ENCODE measurements at places on chromosomes 11 and 22.

- DNase-seq: no peak
These were observed 3.6 kb upstream of the WT1 start for GRCh38 chr11:32438866-32439489.

DNA sequence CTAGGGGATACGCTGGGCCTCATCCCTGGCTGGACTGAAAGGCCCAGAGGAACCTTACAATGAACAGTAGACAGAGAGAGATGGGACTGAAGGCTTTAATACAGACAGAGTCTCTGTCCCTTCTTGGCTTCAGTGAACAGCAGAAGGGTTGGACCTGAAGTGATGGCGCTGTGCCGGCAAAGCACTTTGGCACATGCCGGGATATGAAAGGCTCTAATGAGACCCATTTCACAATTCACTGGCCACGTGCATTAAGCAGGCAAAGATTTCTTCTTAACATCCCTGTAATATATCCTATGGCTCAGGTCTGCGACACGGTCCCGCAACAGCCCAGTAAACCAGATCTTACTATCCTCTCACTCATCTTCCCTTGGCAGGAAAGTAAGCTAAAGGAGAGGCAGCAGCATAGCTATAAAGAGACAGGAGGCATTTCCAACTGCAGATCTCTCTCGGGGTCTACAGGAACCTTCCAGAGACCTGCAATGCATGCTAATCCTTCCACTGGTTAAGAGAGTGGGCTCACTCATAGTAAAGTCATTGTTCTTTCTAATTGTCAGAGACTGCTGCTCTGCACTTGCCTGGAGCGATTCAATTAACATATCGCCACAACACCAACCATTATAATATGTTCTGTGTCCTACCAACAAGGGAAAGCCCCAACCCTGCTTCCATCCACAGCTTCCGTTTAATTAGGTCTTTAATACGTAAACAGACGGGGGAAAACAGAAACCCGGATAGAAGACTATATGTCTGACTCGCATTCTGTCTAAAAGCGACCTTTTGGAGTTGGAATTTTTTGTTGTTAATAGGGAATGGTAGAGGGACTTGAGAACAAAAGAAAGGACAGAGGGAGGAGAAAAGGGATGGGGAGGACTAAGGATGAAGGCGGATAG lies 1179.0 kb downstream of the LRRC4C start:
- DNase-seq: no peak

DNA sequence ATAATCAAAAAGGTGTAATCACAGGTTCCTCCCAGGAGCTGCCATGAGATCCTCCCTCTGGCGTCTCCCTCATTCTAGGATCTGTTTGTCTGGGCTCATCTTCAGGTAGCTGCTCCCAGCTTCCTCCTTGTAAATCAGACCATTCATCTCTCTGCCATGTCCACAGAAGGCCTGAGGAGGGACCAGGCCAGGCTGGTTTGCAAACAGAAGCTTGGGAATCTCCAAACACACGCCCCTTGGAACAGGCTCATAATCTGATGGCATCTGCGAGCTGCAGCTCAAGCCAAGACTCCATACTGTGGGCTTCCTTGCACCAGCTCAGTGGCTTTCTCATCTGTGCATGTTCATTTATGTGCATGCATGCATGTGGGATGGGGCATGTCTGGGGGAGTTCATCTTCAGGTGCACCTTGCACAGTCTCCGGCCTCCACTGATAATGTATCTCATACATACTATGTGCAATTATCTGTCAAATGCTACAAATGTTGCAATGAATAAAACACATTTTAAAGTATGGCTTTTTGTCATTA lies 134.9 kb downstream of the NXPE2 start:
- no peak for DNase-seq

DNA sequence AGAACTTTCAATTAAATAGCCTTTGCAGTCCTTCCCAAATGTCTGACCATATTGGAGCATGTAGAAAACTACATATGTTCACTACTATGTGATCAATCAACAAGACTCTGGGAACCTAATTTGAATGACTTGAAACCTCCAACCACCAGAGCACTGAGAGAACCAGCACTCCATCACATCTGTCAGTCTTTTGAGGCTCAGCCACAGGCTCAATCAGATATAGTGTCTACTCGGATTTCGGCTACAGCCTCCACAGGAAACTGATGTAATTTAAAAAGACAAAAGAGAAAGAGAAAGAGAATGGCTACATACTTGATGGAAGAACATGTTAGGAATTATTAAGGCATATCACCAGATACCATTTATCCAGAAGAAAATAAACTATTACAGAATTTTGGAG lies 859.0 kb downstream of the FAM181B start:
- DNase-seq: no peak

DNA sequence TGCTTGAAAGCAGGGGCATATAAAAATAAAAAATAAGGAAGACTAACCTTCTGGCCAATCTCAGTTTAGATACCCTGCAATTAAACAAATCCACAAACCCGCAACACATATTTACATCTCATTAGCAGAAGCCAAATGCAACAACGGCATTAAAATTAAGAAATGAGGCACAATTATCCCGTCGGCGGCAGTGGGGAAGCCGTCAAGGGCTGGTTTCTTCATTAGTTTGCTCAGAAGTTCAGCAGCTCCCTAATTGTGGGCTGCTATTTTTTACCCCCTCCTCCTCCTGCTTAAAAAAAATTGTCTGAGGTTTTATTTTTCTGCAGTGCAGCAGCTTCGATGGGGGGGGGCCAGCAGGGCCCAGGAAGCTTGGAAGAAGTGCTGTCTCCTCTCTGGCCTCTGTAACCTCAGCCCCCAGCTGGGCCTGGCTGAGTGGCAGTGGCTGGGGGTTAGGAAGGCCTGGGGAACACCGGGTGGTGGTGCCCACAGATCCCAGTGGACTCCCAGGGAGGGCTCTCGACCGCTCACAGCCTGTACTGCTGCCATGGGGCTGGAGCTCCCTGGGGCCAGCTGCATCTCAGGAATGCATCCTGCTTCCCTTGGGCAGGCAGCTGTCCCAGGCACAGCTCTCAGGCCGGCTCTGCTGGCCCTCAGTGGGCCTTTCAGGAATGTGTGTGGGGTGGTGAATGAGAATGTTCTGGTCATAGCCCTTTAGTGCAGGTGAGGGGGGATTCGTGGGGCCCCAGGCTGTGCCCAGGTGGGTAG lies 148.7 kb upstream of the B3GAT1 start:
- no peak for DNase-seq

DNA sequence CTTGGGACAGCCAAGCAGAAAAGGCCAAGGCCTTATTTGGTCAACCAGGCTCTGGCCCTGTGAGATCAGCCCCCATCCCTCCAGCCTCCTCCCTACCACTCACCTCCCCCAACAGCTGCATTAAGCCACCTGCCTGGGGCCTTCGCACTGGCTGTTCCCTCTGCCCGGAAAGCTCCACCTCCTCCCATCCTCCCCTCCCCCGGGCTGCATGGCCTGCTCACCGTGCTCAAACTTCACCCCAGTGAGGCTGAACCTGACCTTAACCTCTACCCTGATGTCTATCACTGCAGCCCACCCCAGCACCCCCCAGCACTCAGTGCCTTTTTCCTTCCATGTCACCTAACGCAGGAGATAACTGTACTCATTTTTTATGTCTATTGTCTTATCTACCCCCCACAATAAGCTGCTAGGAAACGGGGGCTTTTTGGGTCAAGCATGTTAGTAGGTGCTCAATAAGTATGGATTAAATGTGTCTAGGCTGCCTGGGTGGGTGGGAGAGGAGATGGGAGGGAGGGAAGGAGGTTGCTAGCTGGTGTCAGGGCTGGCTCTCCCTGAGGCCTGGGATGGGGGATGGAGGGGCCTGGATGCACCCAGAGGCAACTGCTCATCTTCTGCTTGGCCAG lies 912 bp downstream of the PTPRCAP start:
- peak; percentile 44 for DNase-seq

- no peak for DNase-seq
These were observed 57.7 kb upstream of the ISX start for GRCh38 chr22:35008213-35008612.

- DNase-seq: no peak
These were observed 13.7 kb downstream of the TBC1D22A start for GRCh38 chr22:46775850-46776826.

DNA sequence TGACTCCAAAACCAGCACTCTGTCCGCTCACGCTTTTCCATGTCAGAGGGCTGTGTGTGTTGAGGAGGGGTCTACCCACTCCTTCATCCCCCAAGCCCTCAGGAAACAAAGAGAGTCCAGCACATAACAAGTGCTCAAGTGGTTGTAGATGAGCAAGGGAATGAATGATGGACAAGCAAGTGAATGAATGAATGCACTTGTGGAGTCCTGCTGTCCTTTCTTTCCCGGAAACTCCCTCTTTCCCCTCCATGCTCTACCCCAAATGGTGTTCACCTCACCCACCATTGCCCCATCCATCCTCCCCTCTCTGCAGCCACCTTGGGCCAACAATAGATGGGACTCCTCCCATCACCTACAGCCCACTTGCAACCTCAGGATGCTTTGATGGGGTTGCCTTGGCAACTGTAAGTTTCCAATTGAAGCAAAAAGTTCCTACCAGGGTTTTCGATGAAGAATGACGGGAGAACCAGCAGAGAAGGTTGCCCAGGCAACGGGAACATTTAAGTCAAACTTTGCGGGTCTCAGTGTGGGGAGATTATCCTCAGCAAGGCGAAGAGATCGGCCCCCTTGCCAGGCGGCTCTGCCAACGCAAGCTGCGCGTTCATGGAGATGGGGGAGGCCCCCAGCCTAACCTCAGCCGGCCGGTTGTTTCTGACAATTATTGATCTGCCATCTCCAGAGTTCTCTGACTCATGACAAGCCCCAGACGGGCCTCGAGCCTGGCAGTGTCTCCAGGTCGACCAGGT lies 51.1 kb downstream of the MCM5 start:
- DNase-seq: no peak

- no peak for DNase-seq
These were observed at the start of gene RAB38 for GRCh38 chr11:88174709-88175568. Gene RAB38, minus strand, starts transcription at chr11:88175443. Its CDS starts 59 bp downstream, at chr11:88175384.

- DNase-seq: no peak
These were observed 68.0 kb downstream of the PGR start for GRCh38 chr11:101061606-101062005.

GRCh38 chr22:22678970-22679369 lies 34.6 kb downstream of the GGTLC2 start:
- no peak for DNase-seq

DNA sequence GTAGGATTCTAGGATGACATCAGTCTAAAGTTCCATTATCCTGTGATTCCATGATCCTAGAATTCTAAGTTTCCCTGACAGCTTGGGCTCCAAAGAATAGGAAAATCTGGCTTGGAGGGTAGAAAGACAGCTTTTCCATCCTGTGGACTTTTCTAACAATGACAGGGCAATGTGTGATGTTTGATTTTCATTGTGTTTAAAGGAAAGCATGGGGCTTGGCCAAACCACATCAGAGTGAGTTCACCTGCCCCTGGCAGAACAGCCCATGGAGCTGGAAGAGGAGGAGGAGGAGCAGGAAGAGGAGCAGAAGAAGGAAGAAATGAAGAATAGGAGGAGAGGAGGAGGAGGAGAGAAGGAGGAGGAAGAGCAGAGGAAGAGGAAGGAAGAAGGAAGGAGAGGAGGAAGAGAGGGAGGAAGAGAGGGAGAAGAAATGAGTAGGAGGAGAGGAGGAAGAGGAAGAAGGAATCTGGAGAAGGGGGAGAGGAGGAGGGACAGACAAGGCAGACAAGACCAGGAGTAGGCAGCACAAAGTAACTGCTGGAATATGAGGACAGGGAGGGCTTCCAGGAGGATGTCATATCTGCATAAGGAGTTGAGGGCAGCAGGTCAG lies 53.1 kb upstream of the WNT11 start:
- DNase-seq: no peak

- no peak for DNase-seq
These were observed 6.1 kb downstream of the TCIRG1 start for GRCh38 chr11:68044898-68045351.

DNA sequence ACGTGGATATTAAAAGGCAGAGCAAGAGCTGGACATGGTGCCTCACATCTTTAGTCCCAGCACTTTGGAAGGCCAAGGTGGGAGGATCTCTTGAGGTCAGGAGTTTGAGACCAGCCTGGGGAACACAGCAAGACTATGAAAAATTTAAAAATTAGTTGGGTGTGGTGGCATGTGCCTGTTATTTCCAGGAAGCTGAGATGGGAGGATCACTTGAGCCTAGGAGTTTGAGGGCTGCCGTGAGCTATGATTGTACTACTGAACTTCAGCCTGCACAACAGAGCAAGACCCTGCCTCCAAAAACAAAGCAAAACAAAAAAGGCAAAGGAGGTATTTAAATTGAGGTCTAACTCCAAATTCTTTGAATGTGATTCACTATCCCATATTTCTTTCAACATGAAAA lies 23.5 kb downstream of the RDX start:
- DNase-seq: no peak

DNA sequence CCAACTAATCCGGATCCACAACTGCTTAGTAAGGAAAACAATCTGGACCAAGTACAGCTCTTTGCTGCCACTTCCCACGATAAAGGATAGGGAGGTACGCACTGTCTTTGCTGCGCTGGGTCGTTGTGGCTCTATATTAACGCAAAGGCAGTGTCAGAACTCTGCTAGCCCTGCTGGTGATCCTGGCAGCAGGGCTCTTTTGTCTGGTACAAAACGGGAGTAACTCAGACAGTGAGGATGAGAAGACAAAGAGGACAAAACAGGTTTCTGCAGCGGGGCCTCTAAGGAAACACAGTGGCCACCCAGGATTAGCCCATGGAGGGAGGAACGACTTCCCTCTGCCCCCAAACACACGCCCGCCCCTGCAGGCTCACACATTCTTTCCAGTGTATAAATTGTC lies 26.1 kb downstream of the GAL start:
- DNase-seq: no peak

DNA sequence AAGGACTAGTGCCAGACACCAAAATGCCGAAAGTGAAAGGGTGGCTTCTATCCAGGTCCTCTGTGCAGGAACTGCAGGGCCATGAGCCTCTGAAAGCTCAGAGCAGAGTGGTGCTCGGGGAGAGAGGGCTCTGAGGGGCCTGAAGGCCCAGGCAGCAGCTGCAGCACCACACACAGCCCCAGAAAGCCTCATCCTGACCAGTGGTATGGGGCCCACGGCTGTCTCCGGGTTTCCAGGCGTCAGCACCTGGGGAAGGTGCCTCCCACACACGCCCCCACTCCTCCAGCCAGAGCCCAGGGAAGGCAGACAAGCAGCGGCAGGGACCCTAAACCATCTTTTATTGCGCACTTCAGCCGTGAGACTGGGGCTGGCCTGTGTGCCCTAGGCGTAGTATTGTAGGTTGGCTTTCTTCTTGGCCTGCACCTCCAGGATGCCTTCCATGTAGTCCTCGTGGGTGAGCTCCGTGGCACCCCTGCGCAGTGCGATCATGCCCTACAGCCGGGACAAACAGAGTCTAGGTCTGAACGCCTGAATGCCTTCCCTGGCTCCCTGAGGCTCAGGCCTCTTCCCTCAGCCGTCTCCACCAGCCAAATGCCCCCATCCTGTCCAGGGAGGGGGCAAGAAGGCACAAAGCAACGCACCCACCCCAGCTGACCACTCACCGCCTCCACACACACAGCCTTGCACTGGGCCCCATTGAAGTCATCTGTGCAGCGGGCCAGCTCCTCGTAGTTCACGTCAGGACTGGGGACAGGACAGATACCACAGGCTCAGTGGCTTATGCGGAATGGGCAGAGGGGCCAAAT lies 7.6 kb downstream of the PSMC3 start:
- DNase-seq: no peak

All from activated naive CD8-positive, alpha-beta T cell treated with anti-CD3 and anti-CD28 coated beads, Interleukin-2, amount 50 U/mL, for 16 hours (primary cell).